Keratinocyte (primary cell): ENCODE measurements at places on chromosomes 5 and 9.

DNA sequence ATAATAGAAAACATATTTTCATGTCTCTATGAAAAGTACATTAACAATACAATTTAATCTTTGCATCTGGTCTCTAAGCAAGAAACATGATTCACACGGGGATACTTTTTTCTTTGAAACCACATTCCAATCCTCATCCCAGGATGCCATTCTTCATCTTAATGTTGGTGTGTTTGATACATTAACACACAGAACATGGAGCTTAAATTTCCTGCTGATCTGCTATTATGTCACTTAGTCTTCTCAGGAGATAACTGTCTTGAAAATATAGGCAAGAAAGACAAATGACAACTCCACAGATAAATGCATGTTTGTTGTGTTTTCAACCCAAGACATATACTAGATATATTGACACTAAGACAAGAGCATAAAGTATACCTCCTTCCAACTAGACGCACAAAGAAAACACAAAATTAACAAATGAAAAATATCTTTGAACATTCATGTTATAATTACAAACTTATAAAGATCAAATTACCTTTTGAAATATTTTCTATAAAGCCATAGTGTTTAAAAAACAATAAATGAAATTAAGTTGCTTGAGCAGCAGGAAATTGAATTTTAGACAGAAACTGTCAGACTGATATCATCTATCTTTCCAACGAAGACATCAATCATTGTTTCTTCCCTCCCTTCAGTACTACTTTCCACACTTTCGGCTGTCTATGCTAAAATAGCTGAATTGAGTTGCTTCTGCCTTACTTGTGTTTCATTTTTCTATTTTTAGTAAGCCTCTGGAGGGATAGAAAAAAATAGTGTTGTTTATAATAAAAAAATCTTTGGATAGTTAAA lies 1676.7 kb upstream of the CDH9 start:
- no peak for DNase-seq

- no peak for DNase-seq
Observed at GRCh38 chr9:69173891-69174615, at the start of gene TJP2. Gene TJP2, plus strand, starts transcription at chr9:69174277. Its CDS starts 96 bp downstream, at chr9:69174373.

- DNase-seq = no peak
Observed at GRCh38 chr9:37801287-37801850, 772 bp downstream of the DCAF10 start.

GRCh38 chr5:66741394-66741793 lies 145.2 kb downstream of the MAST4 start:
- no peak for DNase-seq

GRCh38 chr5:63962279-63962678 lies at the start of gene HTR1A:
Gene HTR1A, minus strand, starts transcription at chr5:63962445. Its CDS starts 726 bp downstream, at chr5:63961719.
- no peak for DNase-seq
